Psoas muscle (tissue), 8 donors: ENCODE measurements at places on chromosomes 7 and 10. TPM values are rescaled to one million over a fixed set of nuclear protein-coding genes. Genes with fewer than 3 reads are reported as not detected.

Gene PLEKHS1
- total RNA-seq, result not detected

Gene CCL24
- not detected for total RNA-seq

Gene PRKAR1B
- total RNA-seq, result 1.4 TPM

Gene RBP4
- total RNA-seq, result 2.2 TPM

DNA sequence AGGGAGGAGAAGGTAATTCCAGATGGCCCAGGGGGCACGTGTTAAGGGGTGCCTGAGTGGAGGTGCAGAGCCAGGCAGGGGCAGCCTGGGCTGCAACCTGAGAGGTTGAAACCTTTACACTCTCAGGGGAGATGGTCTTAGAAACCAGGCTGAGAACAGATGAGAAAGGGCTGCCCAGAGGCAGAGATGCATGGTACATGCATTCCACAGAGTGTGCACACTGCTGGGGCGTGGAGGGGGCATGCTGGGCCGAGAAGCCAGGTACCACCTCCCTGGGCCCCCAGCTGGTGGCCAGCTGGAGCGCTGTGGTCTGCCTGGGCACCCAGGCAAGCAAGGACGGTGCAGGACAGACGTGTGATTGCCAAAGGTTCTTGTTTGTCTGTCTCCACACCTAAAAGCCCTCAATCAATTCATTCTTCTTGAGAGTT, 14.1 kb upstream of the CSGALNACT2 start:
- DNase-seq, result no peak

DNA sequence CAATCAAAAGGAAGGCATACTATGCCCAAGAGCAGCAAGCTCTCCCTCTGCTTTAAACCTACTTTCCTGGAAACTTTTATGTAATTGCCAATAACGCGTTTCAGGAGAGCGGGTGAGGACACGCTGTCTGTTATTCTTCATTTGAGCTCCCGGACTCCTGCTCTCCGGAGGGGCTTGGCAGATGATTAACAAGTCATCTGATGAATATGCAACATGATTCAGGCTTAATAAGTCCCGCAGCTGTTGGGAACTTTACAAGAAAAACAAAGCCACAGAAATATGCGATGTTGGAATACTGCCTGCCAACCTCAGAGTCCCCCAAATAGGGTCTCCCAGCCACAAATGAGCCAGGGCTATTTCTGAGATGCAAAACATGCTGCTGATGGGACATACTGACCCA, 348.0 kb downstream of the GPAM start:
- DNase-seq, result no peak

- DNase-seq, result no peak
Measured at GRCh38 chr7:46942574-46942973, 639.3 kb downstream of the TNS3 start.
